ENCODE measurements at places on chromosomes 6 and 20. TPM values are rescaled to one million over a fixed set of nuclear protein-coding genes. Genes with fewer than 3 reads are reported as not detected.

- DNase-seq: no peak
These were observed 339.9 kb upstream of the ARID1B start for GRCh38 chr6:156437121-156437879.

- DNase-seq: no peak
These were observed 6.9 kb downstream of the STX16 start for GRCh38 chr20:58657986-58658385.

DNA sequence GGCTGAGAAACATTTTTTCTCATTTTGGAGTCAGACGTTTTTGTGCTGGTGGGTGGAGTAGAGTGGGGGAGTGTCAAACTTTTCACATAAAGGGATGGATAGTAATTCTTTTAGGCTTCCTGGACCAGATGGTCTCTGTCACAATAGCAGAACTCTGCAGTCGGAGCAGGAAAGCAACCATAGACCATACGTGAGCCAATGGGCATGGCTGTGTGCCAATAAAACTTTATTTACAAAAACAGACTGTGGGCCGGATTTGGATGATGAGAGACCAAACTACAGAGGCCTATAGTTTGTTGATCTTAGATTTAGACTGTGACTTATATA is 70.8 kb upstream of the SLC22A23 start:
- no peak for DNase-seq

DNA sequence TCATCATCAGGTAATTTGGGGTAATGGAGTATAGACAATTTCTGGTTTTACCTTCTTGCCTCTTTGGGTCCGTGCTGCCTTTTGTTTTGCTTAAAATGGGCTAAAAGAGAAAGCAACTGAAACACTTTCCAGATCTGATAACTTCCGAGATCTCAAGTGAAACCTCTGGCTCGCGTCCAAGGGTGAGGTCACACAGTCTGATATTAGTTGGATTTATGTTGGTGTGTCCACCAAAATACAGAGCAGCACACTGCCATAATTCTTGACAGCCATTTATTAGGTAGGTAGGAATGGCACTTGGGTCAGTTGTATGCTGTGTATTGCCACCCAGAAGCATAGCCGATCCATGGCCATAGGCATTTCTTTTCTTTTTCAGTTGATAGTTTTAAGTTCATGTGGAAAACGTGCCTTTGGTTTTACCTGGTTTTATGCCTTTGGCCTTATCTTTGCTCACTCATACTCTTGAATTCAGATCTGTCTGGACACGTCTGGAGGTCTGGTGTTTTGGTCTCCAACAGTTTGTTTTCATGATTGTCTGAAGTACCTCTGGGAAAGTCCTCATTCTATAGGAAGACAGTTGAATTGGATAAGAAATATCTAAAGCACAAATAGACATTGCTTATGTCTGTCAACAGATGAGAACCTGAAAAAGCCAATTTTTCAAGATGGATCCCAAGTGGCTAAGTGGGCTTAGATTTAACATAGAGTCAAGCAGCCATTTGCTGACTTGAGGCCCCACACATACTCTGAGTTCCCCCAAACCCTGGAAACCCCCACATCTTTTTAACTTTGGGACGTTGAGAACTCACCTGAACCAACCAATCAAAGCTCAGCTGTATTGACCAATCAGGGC is 320.8 kb downstream of the SOX4 start:
- DNase-seq: peak; percentile 82

GRCh38 chr20:57656252-57656820 is 36.1 kb upstream of the ZBP1 start:
- DNase-seq: peak; percentile 30

DNA sequence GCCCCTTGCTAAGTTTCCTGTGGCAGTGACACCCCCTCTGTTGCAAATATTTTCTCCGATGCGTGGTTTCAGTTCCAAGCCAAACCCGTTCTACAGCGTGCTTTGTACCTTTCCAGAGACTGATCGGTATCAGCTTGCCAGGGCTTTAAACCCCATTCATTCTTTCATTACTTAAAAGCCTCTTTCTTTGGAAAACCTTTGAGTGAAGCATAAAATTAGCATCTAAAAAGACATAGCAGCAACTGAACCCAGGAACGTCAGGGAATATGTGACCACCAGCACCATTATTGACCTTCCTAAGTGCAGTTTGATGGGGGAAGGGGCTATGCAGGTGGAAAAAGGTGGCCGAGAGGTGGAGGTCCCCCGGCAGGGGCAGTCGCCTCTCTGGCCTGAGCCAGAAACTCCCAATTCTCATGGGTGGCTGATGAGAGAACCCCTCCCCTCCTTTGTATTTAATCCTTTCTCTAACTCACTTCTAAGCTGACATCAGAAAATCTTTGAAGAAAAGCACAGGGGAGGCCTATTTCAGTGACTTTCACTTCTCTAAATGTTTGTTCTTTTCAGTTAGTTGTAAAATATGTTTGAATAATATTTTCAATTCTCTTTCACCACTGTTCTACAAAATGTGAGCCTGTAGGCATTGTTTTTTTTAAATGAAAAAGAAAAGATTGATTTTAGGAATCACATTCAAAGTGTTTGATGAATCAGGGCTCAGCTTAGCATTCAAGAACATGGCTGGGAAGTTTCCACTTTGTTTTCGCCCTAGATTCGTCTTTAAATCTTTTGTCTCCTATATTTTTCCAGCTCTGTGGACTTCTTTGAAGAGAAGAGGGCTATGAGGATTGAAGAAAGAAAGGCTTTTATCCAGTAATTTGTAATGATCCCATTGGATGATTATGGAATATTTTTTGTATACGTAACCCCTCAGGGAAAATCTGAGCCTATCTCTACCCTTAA is 89.2 kb downstream of the RSPH3 start:
- DNase-seq: no peak

DNA sequence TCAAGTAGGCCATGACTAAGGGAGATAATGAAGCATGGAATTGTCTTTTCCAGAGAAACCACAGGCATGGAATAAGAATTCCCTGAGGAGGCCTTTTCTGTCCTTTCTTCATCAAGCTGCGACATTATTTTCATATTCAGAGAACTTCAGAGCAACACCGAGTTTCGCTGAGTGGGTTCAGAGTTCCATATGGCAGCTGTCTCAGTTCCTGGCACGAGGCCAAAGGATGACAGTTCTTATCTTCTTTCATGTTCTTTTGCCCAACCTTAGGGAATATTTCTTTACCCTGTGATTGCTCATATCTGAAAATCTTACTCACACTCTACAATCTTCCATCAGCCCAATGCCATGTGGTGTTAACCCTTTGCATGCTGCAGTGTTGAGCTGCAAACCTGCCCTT is 135.3 kb upstream of the BMP2 start:
- peak; percentile 52 for DNase-seq

DNA sequence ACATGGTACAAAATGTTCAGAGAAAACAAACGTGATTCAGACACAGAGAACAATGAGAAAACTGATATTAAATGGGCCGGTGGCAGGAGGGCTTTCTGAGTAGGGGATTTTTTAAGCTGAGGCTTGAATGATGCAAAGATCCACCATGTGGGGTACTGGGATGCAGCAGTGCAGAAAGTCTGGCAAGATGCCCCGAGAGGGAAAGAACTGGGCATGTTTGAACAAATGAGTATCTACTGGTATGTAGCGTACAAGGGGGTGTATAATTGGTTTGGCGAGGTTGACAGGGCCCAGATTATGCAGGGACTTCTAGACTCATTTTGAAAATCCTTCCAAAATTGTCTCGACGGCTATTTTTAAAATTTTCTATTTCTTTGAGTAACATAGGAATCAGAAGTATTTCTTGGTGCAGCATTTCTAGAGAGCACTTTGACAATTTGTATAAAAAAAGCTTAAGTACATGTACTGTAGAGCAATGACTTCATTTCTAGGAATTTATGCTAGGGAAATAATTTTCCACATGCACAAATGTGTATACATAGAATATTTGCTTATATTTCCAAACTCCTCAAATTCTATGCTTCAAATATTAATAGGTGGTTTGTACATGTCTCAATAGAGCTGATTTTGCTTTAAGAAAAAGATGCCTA is 119.6 kb upstream of the DOK5 start:
- no peak for DNase-seq

DNA sequence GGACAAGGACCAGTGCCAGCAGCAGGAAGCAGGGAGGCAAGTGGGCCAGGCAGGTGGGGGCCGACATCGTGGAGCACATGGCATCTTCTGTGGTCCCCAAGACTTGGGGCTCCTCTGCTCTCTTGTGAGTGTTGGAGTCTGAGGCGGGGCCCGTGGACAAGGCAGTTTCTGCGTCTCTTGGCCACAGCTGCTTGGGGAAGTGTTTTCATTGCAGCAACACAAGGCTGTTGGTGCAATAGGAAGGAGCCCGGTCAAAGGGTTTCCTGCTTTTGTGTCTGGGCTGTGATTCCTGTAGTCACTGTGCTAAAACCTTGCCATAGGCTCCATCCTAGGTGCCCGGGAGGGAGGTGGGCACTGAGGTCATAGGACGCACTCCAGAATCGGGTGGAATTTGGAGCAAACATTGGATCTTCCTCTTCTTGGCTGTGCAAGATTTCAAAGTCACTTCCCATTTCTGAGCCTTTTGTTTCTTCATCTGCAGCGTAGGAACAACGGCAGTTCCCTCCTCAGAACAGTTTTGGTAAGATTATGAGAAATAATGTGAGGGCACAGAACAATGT is at the start of gene SIRPB2:
SIRPB2 (minus strand) TSS at position 140 of the 560 bp plus-strand sequence; CDS start at position 79, 61 bp downstream.
- DNase-seq: peak; percentile 75

DNA sequence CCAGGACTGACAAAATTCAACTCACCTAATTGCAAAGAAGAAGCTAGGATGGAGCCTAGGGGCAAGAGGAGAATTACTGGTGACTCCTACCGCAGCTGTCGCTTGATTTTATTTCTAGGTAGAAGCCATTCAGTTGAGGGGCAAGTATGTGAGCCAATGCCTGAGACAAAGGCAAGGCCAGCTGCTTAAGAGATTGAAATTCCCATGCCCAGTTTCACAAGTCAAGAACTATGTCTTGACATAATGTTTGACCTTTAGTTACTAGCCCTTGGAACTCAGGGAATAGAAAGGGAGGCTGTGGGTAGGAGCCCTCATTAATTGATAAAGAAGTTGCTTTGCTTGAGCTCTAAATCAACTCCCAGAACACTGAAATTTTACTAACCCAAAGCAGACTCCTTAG is 54.0 kb downstream of the GPR63 start:
- no peak for DNase-seq

- DNase-seq: no peak
These were observed 43.6 kb upstream of the FUCA2 start for GRCh38 chr6:143555071-143555492.

DNA sequence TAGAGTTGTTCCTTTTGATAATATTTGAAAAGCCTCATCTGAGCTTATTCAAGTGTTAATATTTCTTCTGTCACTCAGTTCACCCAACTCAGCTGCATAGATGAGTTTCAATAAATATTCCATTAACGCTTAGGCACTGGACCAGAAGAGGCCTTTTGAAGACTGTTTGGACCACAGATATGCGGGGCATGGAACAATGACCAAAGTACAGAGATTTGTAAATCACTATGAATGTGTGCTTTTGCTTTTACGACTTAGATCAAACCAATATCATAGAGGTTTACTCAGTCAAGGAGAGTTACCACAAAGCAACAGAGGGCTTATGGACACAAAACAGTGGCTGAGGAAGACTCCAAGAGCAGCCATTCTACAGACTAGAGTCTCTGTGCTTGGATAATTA is 99.9 kb downstream of the RTN4IP1 start:
- DNase-seq: no peak

DNA sequence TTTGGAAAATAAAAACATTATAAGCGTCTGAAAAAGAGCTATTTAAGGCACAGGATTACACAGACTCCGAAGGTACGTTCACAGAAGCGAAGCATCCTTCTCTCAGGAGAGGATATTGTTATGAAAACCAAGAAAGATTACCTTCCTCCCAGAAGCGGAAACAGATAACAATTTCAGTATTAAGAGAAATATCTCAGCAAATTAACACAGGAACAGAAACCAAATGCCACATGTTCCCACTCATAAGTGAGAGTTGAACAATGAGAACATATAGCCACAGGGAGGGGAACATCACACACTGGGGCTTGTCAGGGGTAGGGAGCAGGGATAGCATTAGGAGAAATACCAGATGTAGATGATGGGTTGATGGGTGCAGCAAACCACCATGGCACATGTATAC is 109.7 kb downstream of the CDK19 start:
- no peak for DNase-seq

DNA sequence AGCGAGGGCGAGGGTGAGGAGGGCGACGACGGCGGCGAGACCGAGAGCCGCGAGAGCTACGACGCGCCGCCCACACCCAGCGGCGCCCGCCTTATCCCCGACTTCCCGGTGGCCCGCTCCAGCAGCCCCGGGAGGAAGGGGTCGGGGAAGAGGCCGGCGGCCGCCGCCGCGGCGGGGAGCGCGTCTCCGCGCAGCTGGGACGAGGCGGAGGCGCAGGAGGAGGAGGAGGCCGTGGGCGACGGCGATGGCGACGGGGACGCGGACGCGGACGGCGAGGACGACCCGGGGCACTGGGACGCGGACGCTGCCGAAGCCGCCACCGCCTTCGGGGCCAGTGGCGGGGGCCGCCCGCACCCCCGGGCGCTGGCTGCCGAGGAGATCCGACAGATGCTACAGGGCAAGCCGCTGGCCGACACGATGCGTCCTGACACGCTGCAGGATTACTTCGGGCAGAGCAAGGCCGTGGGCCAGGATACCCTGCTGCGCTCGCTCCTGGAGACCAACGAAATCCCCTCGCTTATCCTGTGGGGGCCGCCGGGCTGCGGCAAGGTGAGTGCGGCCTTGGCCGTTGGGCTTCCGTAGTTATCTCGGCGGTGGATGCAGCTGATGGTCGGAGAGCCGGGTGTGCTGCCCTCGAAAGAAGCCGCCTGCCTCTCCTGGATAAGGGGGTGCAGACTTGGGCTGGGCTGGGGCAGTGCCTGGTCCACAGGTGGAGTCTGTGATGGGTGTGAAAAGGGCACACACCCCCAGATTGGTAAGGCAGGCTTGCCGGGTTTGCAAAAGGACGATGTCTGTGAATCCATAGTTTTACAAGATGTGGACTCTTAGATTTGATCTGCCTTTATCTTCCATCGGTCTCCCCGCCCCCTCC is 938 bp downstream of the WRNIP1 start:
- DNase-seq: peak; percentile 84

DNA sequence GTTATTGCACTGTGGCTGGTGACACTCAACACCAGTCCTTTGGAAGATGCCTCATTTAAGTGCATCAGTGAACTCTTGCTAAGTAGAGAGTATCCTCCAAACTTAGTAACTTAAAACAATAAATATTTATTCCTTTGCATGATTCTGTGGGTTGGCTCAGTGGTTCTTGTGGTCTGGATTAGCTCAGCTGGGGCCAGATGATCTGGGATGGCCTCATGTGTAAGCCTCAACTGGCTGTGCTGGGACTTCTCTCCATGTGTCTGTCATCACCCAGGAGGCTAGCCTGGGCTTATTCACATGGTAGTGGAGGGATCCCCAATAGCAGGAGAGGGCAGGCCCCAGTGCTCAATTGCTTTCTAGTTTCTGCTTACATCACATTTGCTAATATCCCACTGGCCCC is 8.3 kb downstream of the LRRN4 start:
- no peak for DNase-seq

- no peak for DNase-seq
These were observed 82.2 kb downstream of the ANKRD60 start for GRCh38 chr20:58146081-58146745.

The GSTA4 gene
- total RNA-seq: 14.9 TPM

The AKIRIN2 gene
- 34.4 TPM for total RNA-seq

The EGFL8 gene
- total RNA-seq: 8.4 TPM

The GRIK2 gene
- total RNA-seq: 10.4 TPM

The CST4 gene
- total RNA-seq: not detected

The ISM1 gene
- total RNA-seq: 0.40 TPM

The MYCT1 gene
- total RNA-seq: 13.6 TPM

The SLCO4A1 gene
- 5.9 TPM for total RNA-seq

The KHDC1 gene
- 1.4 TPM for total RNA-seq

The ACTR5 gene
- total RNA-seq: 3.6 TPM

Data from right cardiac atrium (tissue), 5 donors.